Dorsolateral prefrontal cortex (tissue), 122 donors: ENCODE measurements at places on chromosomes 12 and 14.
A peak's percentile ranks its signal among the peaks of the same experiment; 100 is the strongest.

- DNase-seq: no peak
Observed at GRCh38 chr14:62921466-62921865, 123.8 kb downstream of the KCNH5 start.

GRCh38 chr14:33569821-33570687 lies 380.8 kb downstream of the EGLN3 start:
- no peak for DNase-seq

GRCh38 chr14:102094101-102094500 lies 7.3 kb upstream of the HSP90AA1 start:
- DNase-seq: no peak

GRCh38 chr14:94685166-94685581 lies 73.0 kb downstream of the SERPINA3 start:
- no peak for DNase-seq

GRCh38 chr14:99543985-99544384 lies 60.0 kb downstream of the CCDC85C start:
- DNase-seq: no peak

DNA sequence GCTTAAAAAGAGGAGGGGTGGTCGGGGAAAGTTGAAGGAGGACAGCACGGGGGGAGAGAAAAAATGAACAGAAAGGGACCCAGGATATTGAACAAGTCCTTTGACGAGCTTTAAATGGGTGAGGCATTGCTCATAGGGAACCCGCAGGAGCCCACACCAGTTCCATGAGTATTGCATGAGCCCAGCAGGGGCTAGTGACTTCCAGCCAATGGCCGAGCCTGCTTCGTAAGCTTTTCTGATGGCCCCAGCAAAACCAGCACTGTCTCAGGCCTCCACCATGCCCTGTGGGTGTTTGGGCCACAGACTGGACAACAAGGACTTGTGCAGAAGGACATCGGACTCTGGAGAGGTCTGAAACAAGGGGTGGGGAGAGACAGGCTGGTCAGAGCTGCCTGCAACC lies 109.5 kb downstream of the ZFP36L1 start:
- DNase-seq: peak; percentile 59

DNA sequence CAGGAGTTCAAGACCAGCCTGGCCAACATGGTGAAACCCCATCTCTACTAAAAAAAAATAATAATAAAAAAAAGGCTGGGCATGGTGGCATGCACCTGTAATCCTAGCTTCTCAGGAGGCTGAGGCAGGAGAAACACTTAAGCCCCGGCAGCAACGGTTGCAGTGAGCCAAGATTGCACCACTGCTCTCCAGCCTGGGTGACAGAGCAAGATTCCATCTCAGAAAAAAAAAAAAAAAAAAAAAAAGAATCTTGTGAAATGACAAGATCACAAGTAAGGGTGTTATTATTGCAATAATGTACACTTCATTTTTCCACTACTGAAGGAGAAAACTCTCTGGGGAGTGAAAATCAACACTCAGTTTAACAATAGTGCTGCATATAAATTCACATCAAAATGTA lies 8.8 kb upstream of the PTGR2 start:
- DNase-seq: no peak

GRCh38 chr14:22194664-22195063 lies 394.4 kb downstream of the DAD1 start:
- no peak for DNase-seq

DNA sequence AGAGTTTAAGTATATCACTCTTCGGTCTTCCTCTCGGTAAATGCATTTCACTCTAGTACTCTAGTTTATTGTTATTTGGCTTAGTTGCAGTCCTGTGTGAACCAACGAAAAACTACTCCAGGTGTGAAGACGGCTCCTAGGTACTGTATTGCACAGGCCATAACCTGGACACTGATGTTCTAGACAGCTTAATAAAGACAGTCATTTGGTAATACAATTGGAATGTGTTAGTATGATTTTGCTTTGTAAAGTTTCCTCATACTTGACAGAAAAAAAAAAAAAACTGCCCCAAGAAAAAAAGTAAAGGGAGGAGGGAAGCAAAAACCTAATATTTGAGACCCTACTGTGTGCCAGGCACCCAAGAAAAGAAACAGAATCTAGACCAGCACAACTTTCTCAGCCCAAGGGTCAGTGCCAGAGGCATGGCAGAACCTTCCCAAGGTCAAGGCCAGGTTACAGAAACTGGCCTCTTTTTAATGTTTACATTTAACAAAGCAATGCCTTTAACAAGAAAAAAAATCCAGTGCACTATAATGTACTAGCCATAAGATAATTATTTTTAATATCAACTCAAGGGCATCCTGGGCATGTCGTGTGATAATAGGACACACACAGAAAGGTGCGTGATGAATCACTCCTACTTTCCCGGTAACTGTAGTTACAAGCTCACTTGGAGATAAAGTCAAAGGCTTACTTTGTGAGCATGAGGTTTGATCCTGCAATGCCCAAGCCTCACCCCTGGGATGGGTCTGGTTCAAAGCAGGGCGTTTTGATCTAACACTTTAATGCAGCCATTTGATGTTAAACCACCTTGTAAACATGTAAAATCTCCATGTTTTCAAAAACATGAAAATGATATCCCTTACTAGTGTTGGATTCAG lies 110.6 kb downstream of the BMP4 start:
- no peak for DNase-seq

GRCh38 chr12:15796493-15797141 lies 7.4 kb upstream of the EPS8 start:
- no peak for DNase-seq

DNA sequence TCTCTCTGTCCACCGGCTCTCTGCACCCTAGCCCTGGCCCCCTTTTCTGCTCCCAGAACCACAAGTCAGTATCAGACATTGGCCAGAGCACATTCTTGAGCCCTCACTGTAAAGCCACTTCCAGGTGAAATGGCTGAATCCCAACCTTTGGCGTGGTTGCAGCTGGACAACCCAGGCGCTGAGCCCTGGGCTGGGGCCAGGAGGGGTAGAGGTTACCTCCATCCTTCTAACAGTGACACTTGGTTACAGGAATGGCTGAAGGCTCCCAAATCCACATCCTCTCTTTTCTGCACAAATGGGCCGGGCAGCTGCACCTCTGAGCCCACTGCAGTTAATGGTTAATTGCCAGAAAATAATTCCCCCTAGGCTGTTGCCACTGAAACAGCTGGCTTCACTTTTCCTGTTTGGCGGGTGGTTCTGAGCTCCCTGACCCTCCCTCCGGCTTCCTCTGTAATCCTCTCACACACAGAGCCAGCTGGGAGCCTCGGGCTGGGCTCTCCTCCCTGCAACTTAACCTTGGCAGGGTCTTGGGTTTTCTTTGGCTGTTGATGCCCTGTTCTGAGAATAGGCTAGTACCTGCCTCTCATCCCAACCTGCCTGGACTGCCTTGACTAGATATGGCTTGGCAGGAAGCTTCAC lies 44.1 kb downstream of the TSPAN11 start:
- DNase-seq: no peak

- no peak for DNase-seq
Observed at GRCh38 chr12:64428956-64429355, 23.0 kb upstream of the TBK1 start.

GRCh38 chr12:108162207-108162606 lies 33.1 kb downstream of the WSCD2 start:
- DNase-seq: no peak

DNA sequence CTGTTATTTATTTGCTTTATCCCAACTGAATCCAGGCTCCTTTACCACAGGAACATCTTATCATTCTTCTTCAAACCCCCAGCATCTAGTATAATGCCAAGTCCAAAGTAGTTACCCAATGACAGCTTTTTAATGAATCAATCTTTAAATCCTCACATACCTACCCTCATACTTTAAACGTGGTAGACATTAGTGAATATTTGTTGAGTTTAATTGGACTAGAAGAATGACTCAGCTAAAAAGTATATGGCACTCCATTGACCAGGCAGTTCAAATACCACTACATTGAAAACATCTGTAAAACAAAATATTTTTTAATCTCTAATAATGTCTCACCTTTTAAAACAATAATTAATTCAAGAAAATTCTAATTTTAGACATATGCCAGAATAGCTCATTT lies 98.1 kb downstream of the ZFC3H1 start:
- DNase-seq: no peak

- DNase-seq: no peak
Observed at GRCh38 chr14:34966413-34966812, 16.4 kb upstream of the SRP54 start.

DNA sequence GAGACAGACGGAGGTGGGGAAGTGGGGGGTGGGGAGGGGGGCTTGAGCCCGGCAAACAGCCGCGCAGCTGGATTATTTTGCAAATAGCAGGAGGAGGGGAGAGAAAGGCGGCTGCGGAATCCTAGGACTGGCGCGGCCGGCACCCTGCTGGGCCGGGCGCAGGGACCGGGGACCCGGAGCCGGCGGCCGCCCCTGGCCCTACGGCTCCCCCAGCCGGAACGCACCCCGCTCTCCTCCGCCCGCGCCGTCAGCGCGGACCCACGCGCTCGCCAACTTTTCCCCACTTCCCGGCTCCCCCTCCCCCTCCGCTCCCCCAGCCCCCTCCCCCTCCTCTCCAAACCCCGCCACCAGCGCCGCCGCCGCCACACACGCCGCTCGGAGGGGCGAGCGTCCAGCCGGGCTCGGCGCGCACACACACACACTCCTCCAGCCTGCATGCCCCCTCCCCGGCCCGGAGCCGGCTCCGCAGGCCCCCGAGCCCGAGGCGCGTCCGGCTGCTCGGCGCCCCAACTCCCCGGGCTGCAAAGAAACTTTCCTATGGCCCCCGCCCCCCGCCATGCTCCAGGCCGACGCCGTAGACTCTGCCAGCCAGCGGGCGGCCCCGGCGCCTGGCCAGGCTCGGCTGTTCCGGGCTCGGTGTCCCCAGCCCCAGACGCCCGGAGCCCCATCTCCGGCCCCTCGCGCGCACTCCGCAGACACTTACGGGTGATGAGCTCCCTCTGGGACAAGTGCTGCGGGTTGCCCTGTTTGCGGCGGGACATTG lies 1.4 kb downstream of the BCL11B start:
- DNase-seq: no peak

GRCh38 chr12:108305520-108305919 lies 33.6 kb downstream of the CMKLR1 start:
- peak; percentile 81 for DNase-seq

DNA sequence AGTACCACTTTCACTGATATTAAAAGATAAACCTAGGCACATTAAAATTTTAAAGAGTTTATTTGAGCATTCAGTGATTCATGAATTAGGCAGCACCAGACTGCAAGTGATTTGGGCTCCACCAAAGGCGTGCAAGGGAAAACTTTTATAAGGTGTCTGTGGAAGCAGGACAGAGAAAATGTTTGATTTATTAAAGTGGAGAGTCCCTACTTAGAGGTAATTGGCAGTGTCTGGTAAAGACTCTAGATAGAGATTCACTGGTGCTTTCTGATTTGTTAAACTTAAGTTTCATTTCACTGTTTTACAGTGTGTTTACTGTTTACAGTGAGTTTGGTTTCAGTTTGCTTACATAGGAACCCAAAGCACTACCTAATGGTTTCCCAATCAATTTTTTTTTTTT lies 72.8 kb downstream of the ANKS1B start:
- no peak for DNase-seq

DNA sequence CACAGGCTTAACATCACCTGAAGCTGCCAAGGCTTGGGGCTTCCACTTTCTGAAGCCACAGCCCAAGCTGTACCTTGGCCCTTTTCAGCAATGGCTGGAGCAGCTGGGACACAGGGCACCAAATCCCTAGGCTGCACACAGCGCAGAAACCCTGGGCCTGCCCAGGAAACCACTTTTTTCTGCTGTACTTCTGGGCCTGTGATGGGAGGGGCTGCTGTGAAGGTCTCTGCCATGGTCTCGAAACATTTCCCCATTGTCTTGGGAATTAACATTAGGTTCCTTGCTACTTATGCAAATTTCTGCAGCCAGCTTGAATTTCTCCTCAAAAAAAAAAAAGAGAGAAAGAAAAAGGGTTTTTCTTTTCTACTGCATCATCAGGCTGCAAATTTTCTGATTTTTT lies 219.1 kb downstream of the RPL10L start:
- no peak for DNase-seq

DNA sequence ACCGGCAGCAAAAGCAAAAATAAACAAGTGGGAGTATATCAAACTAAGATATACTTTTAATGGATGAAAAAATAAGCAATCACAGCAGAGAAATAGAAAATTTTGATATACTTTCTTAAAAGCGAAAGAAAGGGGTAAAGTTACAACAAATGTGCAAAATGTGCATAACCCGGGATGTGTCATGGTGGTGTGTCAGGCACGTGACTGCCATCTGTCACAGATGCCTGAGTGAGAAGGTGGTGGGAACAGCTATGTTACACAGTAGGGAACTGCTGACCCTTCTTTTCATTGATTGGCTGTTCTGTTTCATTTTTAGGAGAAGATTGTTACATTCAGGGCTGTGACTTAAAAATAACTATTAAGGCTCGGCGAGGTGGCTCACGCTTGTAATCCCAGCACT lies 168.1 kb upstream of the PELI2 start:
- DNase-seq: no peak

- DNase-seq: no peak
Observed at GRCh38 chr14:79417961-79418360, 793.3 kb downstream of the DIO2 start.

DNA sequence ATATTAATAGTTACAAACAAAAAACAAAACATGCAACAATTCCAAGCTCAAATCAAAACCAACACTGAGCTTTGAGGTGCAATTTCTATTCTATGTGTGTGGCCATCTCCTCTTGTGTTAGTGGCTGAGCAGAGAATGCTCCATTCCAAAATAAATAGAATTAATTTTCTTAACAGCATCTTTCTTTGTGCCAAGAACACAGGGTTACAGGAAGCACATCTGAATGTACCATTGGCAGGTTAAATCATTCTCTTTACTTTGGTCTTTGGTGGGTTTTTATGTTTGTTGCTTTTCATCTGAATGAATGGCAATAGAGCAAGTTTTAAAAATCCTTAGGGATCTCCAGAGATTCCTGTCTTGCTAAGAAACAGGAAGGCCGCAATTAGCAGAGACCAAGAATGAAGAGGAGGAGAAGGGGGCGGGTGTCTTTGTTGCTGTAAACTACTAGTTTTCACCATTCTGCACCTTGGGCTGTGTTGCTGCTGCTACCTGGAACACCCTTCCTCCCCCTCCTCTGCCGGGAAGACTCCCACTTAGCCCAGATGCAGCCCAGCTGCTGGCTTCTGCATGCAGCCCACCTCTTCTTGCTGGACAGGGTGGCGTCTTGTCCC lies 165.0 kb downstream of the RGS6 start:
- DNase-seq: no peak

GRCh38 chr12:125360540-125360939 lies 295.3 kb downstream of the AACS start:
- DNase-seq: no peak

GRCh38 chr12:14471497-14471896 lies 96.2 kb downstream of the PLBD1 start:
- no peak for DNase-seq

- DNase-seq: no peak
Observed at GRCh38 chr14:57492859-57493258, 798 bp downstream of the CCDC198 start.

- no peak for DNase-seq
Observed at GRCh38 chr12:99529966-99530365, 117.6 kb upstream of the GARIN6 start.

GRCh38 chr12:52713960-52714886 lies 10.9 kb upstream of the KRT77 start:
- no peak for DNase-seq

- no peak for DNase-seq
Observed at GRCh38 chr14:72515779-72516770, 377.8 kb downstream of the DPF3 start.

GRCh38 chr12:47742253-47742825 lies 16.3 kb downstream of the RAPGEF3 start:
- peak; percentile 63 for DNase-seq
